Heart left ventricle (tissue), 16 donors: ENCODE measurements at places on chromosomes 3 and 15. TPM values are rescaled to one million over a fixed set of nuclear protein-coding genes. Genes with fewer than 3 reads are reported as not detected.
A peak's percentile ranks its signal among the peaks of the same experiment; 100 is the strongest.

Gene GOLGA8R
- 1.2 TPM for total RNA-seq

Gene GNB5
- 12.4 TPM for total RNA-seq

DNA sequence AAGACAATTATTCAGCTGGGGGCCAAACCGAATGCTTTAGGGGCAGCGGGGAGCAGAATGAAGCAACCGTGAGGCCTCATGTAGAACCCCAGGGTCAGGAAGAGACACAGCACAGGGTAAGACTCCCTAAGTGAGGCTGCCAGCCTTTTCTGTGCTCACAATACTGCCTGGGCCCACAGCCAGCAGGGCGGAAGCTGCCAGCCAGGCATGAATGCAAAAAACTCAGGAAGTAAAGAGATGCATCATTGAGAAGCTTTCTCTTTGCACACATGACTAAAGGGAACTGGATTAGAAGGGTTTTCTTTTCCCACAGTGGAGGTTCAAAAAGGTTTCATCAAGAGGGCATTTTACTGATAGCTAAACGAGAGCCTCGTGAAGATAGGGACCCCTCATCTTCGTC lies 33.3 kb downstream of the CA12 start:
- no peaks in the 10 kb centered on the region for H3K36me3 ChIP-seq
- H3K4me3 ChIP-seq: no peak overlapping the region
- H3K4me1 ChIP-seq: peaks cover 10% of the 10 kb centered on the region
- no peaks in the 10 kb centered on the region for H3K27me3 ChIP-seq
- DNase-seq: peak; percentile 63
- peak overlapping the region; percentile 81 for H3K27ac ChIP-seq

- no peak for DNase-seq
- no peaks in the 10 kb centered on the region for H3K36me3 ChIP-seq
- no peaks in the 10 kb centered on the region for H3K27me3 ChIP-seq
- H3K27ac ChIP-seq: no peak overlapping the region
- H3K4me1 ChIP-seq: no peaks in the 10 kb centered on the region
These were observed 619.2 kb downstream of the DIPK2A start for GRCh38 chr3:144590854-144591253.

Gene GRM7
- total RNA-seq: not detected

GRCh38 chr3:59180006-59180405 lies 130.2 kb upstream of the CFAP20DC start:
- no peaks in the 10 kb centered on the region for H3K36me3 ChIP-seq
- DNase-seq: no peak
- no peaks in the 10 kb centered on the region for H3K27me3 ChIP-seq
- no peak overlapping the region for H3K4me3 ChIP-seq
